Left hindlimb (tissue), 1 donor: ENCODE measurements at places on chromosomes 3 and 15.
A peak's percentile ranks its signal among the peaks of the same experiment; 100 is the strongest.

DNA sequence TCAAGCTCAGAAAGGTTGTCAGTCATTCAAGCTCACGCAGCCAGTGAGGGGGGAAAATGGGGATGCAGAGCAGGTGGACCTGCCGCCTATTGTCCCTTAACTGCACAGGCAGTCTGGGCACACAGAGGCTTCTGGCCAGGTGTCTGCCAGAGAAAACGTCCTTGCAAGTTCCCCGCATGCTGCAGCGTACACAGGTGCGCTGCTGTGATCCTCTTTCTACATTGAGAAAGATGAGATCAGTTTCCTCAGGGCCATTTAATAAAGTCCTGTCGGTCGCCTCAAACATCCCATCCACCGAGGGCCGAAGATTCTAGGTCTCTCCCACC lies 445 bp upstream of the TSEN2 start:
- no peak for DNase-seq

- DNase-seq = peak; percentile 44
These were observed 1.4 kb upstream of the GHSR start for GRCh38 chr3:172449466-172450149.

DNA sequence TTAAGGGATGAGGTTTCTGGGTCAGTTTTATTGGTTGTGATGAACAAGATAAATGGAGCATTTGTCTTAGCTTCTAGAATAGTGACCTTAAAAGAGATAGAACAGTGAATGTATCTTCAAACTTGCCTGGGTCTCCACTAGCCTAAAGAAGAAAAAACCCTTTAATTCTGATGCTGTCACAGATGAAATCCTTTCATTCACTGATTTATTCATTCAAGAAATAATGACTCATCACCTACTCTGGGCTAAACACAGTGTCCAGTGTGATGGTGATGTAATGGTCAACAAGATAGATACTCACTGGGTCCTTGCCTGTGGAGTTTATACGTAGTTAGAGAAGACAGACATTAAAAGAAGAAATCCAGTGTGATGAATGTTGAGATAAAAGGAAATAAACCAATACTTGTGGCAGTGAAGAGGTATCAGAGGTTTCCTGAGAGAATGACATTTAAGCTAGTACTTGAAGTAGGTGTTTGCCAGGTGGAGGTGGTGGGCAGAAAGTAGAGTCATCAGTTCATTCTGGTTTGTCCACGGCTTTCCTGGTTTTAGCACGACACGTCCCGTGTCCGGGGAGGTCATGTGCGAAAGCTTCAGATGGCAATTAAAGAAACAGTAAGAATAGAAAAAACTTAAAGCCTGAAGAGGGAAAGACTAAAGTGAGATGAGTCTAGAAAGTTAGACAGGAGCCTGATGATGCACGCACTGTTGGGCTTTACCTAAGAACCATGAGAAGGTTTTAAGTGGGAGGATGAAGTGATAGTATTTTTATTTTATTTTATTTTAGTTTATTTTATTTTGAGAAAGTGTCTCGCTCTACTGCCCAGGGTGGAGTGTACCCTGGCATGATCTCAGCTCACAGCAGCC lies 18.5 kb downstream of the PAK2 start:
- DNase-seq = no peak

DNA sequence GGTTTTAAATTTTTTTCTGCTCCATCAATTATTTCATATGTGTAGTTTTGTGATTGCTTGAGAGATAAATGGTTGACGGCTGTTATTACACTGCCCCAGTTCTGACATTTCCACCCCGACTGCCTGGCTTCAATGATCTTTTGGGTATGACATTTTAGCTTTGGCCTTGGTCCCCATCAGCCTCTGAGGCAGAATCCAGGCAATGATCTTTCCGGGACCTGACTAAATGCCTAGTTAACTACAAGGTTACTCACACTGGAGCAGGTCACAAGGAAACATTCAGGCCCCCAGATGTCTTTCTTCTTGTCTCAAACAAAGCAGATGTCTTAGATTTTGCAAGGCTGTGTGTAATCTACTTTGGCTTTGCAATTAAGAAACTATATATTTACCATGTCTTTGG lies 61.1 kb upstream of the TMCO5A start:
- no peak for DNase-seq

DNA sequence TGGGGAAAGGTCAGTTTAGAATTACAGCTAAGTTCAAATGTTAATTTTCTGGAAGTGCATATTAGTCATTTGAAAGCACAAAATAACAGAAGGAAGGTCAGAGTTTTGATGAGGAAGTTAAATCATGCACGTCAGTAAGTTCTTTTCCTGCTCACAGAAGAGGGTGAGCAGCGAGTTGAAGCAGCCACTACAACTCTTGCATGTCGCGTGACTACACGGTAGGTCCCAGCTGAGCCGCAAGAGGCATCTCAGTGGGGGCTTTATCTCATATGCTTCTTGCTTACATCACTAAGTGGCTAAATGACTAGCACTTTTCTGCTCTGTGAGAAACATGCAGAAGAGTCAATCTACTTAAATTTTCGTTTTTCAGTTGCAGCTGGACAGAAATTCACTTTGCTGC lies 21.3 kb upstream of the SEC62 start:
- DNase-seq = no peak

DNA sequence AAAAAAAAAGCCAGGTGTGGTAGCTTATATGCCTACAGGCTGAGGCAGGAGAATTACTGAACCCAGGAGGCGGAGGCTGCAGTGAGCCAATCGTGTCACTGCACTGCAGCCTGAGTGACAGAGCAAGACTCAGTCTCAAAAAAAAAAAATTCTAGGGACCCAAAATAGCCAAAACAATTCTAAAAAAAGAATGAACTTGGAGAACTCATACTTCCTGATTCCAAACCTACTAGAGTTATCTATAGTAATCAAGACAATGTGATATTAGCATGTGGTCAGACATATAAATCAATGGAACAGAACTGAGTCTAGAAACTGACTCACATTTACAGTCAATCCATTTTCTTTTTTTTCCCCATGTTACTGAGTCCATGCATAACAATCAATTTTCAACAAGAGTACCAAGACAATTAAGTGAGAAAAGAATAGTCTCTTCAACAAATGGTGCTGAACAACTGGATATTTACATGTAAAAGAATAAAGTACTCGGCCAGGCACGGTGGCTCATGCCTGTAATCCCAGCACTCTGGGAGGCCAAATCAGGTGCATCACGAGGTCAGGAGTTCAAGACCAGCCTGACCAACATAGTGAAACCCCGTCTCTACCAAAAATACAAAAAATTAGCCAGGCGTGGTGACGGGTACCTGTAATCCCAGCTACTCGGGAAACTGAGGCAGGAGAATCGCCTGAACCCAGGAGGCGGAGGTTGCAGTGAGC lies 11.9 kb downstream of the PRKAR2A start:
- no peak for DNase-seq

GRCh38 chr3:13013566-13013965 lies 59.7 kb downstream of the IQSEC1 start:
- no peak for DNase-seq

DNA sequence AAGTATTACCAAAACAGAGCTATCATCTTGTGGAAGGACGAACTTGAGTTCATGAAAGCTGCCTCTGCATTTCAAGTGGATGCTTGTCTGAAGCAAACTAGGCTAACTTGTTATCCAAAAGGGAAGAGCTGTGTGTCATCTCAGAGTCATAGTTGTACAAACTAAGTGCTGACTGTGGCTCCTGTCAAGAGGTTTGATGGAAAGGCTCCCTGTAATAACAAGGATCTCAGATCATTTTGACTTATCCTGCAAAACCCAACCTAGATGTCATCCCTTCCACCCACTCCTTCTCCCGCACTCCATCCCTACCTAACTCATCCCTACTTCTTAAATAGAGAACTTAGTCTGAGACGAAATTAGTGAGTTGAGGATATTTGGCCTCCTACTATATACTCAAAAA lies 110.8 kb downstream of the NR2E3 start:
- DNase-seq = no peak

DNA sequence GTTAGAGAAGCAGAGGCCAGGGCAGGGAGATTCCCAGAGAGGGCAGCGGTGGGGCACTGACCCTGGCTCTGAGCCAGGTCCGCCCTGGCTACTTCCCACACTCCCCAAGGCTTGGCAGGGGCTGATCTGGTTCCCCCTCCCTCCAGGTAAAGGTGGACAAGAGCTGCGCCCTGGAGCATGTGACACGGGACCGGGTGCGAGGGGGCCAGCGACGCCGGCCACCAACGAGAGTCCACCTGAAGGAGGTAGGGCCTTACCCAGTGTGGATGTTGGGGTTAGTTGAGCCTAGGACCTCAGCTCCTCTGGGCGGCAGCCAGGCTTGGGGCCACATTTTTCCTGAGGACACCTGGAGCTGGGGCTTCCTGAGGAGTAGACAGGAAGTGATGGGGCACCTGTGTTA lies 19.6 kb downstream of the PLEKHO2 start:
- DNase-seq = no peak

GRCh38 chr3:12553921-12554391 lies 2.9 kb upstream of the MKRN2 start:
- DNase-seq = peak; percentile 45

GRCh38 chr15:92624401-92624991 lies 31.1 kb downstream of the FAM174B start:
- peak; percentile 92 for DNase-seq

DNA sequence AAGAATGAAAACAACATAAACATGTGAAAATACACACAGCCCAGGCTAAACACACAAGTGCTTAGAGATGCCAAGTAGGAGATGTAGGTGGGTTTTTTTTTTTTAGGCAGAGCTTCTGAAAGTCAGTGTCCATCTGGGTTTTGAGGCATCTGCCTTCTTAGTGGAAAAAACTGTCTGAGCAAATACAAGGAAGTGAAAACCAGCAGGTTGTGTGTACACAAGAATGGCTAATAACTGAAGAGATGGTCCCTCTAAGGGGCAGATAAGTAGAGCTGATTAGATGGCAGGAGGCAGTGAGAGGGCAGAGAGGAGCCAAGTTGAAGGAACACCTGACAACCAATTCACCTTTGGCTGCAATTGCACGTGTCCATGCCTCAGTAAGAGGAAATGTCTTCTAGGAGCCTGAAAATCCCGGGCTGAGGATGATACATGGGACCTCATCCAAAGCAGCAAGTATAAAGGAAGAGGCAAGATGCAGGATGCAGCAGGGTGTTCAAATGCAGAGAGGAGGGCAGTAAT lies 34.9 kb downstream of the CYP19A1 start:
- DNase-seq = no peak

DNA sequence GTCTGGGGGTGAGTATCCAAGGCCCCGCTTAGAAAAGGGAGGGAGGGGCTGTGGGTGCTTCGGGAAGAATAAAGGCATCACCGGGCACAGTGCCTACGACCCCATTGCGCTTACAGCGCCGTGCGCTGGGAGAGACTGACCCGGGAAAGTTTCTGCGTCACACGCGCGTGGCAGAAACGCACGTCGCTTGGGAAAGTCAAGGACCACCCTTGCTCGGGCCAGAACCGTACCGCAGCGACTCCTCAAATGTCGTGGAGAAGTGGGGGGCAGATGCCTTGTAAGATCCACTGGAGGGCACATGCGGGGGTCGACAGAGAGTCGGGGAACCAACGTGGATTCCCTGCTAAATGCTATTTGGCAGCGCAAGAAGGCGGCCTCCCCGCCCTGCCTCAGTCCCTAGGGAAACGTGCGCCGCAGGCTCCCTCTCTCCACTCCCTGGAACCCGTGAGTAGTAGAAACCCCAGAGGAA lies 2.4 kb downstream of the ADAMTS9 start:
- no peak for DNase-seq

GRCh38 chr3:73504239-73504638 lies 120.5 kb downstream of the PDZRN3 start:
- no peak for DNase-seq

GRCh38 chr3:95189348-95189747 lies 1126.5 kb downstream of the NSUN3 start:
- DNase-seq = no peak

DNA sequence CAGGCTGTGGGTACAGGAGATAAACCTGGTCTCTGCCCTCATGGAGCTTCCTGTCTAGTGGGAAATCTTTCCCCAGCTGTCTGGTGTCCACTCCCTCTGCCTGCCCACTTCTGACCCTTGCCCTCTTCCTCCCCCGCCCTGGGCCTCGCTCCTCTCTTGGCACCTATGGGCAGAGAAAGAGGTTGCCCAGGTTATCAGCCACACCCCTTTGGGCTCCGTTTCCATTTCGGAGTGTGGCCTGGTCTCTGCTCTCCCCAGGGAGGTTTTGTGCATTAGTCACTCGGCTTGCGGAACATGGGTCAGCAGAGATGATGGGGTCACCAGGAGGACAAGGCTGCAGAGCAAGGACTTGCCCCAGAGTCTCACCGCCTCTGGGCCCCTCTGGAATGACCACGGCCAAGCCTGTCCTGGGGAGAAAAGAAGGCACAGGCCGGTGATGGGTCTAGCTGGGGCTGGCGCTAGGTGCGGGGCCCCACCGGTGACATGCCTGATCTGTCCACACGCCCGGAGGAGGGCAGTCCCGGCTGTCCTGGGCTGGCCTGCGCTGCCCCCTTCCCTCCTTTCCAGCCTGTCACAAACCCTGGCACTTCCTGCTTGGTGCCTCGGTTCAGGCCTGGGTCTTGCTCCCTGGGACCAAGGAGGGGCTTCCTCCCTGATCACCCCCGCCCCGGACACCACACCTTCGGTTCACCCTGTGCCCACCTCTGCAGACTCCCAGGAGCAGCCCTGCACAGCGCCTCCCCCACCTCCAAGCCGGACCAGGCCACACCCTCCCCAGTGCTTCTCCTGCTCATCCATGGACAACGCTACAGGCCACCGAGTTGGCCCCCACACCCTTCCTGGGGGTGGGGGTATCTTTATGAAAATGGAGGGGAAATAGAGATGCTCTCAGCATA lies 35.6 kb upstream of the MUC4 start:
- no peak for DNase-seq

GRCh38 chr15:77667338-77668234 lies 34.9 kb upstream of the LINGO1 start:
- no peak for DNase-seq

GRCh38 chr15:78207641-78208340 lies 26.6 kb downstream of the ACSBG1 start:
- no peak for DNase-seq

GRCh38 chr15:77251662-77252061 lies 168.2 kb downstream of the PEAK1 start:
- DNase-seq = no peak

DNA sequence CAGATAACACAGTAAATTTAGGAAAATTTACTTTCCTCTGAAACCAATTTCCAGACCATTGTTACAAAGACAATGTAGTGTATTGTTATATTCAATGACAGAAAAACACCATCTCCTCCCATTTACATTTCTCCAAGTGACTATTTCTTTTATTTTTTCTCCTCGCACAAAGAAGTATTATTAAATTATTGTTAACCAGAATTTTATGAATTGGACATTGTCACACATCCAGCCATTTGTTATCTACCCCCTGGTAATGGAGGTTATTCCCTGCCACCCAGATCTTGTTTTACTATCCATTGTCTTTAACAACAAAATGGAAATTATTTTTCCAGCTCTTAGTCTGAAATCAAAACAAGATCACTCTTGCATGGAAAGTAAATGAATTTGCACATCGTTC lies 511.3 kb downstream of the FGF12 start:
- DNase-seq = no peak

DNA sequence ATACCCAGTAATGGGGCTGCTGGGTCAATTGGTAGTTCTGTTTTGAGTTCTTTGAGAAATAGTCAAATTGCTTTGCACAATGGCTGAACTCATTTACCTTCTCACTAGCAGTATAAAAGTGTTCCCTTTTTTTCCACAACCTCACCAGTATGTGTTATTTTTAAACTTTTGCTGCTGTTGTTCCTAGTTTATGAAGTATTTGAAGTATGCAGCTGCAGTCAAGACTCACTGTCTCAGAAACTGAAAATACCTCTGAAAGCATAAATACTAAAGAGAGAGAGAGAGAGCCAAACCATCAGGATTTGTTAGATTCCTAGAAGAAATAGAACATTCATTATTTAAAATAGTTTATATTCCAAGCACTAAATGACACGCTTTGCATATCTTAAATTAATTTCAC lies 764.2 kb downstream of the NTRK3 start:
- no peak for DNase-seq

GRCh38 chr15:40550341-40551037 lies 14.4 kb downstream of the CCDC32 start:
- DNase-seq = no peak
